ENCODE measurements at places on chromosomes 6 and 20. TPM values are rescaled to one million over a fixed set of nuclear protein-coding genes. Genes with fewer than 3 reads are reported as not detected.

The E2F1 gene
- 5.9 TPM for polyA plus RNA-seq

The THBS2 gene
- 0.03 TPM for polyA plus RNA-seq

DNA sequence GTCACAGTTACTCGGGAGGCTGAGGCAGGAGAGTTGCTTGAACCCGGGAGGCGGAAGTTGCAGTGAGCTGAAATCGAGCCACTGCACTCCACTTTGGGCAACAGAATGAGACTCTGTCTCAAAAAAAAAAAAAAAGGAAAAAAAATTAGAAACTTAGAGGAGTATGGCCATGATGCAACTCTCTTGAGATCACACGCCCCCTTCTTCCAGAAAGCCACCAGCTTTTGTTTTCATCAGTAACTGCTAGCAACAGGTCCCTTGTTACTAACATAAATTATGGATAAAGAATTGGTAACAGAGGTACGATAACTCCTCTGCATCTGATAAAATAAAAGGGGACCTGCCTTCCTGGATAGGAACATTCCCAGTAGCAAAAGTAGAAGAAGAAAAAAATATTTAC is 308.2 kb downstream of the CD83 start:
- no peak for DNase-seq

The PTCHD4 gene
- polyA plus RNA-seq: not detected

The ZBP1 gene
- 2.5 TPM for polyA plus RNA-seq

The MKKS gene
- polyA plus RNA-seq: 14.9 TPM

- no peak for DNase-seq
These were observed 162.4 kb upstream of the BTBD3 start for GRCh38 chr20:11755071-11755841.

GRCh38 chr20:25389858-25390537 is 637 bp downstream of the ABHD12 start:
- DNase-seq: no peak

- no peak for DNase-seq
These were observed 29.5 kb upstream of the BHLHE23 start for GRCh38 chr20:63036291-63036690.

DNA sequence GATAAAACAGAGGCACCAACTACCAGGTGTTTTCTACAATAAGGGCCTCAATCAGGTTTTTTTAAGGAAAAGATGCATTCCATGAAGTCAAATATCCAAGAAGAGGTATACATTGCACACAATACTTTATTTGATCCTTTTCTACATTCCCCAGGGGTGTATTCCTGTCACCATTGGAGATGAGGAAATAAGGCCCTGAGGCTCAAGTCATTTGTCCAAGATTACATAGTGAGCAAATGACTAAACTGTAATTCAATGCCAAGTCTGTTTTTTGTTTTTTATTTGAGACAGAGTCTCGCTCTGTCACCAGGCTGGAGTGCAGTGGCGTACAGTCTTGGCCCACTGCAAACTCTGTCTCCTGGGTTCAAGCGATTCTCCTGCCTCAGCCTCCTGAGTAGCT is 69.2 kb upstream of the CDYL start:
- DNase-seq: no peak

DNA sequence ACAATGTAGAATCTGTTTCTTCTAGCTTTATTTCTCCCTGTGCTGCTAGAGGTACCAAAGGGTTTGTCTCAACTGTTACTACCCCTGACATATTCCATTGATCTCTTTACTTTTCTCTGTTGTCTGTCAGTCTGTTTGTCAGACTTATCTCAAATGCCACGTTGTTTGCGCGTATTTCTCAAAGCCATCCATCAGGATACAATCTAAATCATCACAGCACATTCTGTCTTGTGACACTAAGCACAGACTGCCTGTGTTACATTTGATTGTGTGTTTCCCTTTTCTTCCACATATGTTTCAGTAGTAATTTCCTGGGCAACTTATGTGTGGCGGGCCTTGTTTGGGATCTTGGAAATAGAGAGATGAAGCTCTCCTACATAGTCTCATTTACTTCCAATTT is 30.2 kb upstream of the SERINC3 start:
- no peak for DNase-seq

DNA sequence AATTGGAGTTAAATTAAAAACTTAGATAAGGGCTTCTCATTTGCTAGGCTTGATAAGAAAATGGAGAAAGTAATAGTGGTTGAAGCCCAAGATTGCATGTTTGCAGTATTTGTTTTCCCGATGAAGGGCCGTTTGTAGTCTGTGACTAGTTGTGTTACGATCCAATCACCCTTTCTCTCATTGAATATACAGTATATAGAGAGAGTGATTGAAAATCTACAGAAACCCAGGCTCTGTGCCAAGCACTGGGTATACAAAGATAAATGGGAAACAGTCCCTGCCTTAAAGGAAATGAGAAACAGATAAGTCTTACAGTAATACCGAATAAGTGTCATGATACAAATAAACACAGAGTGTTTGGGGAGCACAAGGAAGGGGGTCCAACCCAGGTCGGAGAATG is 55.2 kb upstream of the CDKAL1 start:
- DNase-seq: no peak

- DNase-seq: no peak
These were observed 438.9 kb upstream of the EPHA7 start for GRCh38 chr6:93858213-93858612.

- no peak for DNase-seq
These were observed 46.2 kb downstream of the ISM1 start for GRCh38 chr20:13267231-13267630.

DNA sequence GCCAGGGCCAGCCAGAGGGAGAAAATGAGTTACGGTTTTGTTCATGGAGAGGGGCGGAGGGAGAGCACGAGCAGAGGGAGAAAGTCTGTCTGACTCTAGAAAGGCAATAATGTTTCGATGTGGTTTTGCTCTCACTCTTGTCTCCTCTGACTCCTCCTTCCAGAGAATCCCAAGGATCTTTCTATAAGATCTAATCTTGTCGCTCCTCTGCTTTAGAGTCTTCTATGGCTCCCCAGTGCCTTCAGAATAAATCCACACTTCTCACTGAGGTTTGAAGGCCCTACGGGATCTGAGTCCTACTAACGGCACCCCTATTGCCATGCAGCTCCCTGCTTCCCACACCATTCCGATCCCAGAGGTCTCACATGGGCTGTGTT is 66.8 kb downstream of the KCNB1 start:
- no peak for DNase-seq

The C4A gene
- 0.40 TPM for polyA plus RNA-seq

DNA sequence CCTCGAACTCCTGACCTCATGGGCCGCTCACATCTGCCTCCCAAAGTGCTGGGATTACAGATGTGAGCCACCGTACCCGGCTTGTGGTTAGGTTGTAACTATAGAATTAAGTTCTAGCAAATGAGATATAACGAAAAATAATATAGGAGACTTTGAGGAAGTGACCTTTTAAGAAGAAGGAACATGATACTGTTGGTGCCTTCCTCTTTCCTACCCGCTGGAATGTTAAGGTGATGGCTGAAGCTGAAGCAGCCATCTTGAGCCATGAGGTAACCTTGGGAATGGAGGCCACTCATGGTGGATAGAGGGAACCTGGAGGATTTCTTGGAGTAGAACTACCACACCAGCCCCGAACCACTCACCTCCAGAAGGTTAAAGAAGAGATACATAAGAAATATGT is 48.1 kb upstream of the MDGA1 start:
- DNase-seq: no peak

DNA sequence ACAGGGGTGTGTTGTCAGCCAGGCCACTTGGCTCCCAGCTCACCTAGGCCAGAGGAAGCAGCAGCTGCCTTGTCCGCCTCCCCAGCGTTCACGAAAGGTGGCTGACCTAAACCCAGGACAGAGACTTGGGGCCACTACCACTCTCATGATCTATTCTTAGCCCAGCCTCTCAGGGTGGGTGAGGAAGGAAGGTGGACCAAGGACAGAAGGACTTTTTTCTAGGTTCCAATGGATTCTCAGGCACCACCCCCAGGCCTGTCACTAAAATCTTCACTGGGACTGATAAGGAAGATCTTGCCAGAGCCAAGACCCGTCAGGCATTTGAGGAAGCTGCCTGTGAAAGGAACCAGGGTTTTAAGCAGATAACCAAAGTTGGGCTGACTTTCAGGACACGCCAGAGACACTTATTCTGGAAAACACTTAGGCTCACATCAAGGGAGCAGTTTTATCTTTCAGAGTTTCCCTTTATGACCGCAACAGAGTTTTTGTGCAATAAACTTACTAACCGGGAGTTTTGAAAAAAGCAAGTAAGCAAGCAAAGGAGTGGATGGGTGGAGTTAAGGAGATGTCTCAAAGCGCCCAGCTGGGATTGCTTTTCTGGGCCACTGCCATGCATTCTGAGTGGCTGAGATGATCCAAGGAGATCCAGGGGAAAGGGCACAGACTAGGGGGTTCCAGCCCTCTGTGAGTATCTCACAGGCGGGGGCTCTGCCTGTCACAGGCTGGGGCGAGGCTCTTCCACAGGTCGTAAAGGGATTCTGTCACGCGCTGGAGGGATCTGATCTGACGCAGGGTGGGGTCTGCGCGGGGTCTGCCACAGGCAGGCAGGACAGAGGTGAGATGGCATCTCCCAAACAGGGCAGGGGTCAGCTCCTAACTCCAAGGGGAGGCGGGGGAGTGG is 989 bp downstream of the FITM2 start:
- DNase-seq: no peak

DNA sequence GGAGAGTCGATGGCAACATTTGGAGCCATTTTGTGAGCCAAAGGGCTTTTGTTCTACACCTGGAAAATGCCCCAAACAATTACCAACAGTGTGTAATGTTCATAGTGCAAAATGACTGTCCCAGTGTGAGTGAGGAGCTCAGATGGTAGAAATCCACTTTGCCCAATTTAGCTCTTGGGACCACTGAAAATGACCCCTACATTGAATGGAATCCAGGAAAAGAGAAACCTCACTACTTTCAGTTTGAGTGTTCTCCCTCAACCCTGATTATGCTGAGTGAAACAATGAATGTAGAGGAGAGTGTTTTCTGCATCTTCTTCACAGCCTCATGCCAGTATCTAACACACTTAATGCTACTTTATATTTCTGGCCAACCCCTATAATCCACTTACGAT is 84.9 kb upstream of the NRN1 start:
- no peak for DNase-seq

The HLA-DRB1 gene
- 839 TPM for polyA plus RNA-seq

The UNC5CL gene
- 0.11 TPM for polyA plus RNA-seq

- no peak for DNase-seq
These were observed 280 bp downstream of the SPATA2 start for GRCh38 chr20:49915118-49915379.

DNA sequence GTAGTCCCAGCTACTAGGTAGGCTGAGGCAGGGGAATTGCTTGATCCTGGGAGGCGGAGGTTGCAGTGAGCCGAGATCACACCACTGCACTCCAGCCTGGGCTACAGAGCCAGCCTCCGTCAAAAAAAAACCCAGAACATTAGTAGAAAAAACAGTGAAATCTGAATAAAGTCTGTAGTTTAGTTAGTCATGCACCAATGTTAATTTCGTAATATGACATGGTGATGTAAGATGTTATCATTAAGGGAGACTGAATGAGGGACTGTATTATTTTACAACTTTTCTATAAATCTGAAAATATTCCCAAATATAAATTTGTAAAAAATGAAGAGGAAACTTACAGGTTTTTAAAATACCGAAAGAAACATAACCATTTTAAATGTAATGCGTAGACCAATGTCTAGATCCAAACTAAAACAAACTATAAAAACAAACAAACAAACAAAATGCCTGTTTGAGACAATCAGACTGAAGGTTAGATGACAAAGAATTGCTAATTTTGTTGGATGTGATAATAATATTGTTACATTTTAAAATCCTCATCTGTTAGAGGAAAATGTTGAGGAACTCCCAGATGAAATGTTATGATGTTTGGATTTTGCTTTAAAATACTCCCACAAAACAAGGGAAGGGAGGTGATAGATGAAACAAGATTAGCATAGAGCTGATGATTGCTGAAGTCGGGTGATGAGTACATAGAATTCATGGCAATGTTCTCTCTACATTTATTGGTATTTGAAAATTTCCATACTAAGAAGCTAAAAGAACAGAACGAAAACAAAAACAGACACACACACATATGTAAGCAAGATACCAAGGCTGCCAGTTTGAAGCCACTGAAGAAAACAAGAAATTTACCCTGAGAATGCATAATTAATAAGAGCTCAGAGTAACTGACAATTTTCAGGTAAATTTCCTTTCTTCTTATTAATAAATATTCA is 1.8 kb downstream of the GSTA4 start:
- DNase-seq: no peak

The BTNL2 gene
- polyA plus RNA-seq: 0.10 TPM

GRCh38 chr20:791056-791455 is 22.8 kb upstream of the SLC52A3 start:
- no peak for DNase-seq

- DNase-seq: no peak
These were observed 3.4 kb upstream of the ZNF217 start for GRCh38 chr20:53597030-53597482.

DNA sequence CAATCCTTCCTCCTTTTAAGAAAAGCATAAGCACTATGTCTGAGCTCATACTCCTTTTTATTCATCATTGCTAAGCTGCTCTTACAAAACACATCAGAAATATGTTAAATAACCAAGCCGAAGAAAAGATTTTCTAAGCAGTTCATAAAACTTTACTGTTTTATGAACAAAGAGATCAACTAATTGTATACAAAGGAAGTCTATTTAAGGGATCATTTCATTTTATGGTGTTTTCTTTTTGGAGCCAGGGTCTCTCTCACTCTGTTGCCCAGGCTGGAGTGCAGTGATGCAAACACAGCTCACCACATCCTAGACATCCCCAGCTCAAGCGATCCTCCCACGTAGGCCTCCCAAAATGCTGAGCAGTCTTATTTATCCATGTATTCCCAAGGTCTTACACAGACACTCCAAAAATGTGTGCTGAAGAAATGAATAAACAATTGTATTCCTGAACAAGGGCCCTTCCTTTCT is 9.3 kb downstream of the NUDT3 start:
- no peak for DNase-seq

The ZNF311 gene
- polyA plus RNA-seq: not detected

DNA sequence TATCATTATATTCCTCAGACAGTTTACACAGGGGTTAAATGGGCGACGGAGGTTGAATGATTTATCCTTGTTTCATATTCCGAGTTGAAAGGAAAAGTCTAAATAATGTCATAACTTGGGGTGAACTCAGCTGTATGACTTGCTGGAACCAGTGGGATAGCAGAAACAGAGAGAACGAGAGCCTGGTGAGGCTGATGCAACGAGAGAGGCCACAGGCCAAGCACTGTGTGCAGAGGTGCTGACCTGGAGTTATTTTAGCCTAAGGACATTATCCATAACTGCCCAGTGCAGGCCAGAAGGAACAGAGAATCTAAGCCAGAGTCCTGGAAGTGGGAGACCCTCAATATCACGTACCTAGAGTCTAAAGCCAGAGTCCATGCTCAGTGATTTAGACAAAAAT is 394.9 kb downstream of the MAFB start:
- DNase-seq: no peak

DNA sequence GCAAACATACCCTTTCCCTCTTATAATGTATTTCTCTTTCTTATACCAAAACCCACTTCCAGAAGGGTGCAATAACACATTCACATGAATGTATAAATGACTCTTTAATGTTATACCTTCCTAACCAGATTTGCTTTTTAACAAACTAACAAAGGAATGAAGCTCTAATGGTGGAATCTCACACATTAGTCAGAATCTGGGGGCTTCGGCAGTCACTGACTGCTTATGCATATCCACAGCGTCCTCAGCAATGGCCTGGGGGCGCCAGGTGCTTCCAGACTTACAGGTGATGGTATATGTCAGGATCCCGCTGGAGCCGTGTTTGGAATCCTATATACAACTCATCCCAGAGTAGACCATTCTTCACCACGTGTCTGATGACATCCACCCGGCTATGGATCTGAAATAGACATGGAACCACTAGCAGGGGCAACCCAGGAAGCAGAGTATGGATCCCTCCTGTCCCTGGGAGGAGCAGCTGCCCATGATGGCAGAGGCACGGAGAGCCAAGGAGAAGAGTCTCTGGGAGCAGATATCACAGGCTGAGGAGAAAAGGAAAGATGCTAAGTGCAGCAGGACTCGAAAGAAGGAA is 150.8 kb upstream of the RIPOR2 start:
- DNase-seq: no peak

All from GM12878 (cell line).